Spleen (tissue), 13 donors: ENCODE measurements at places on chromosomes 2 and 18. TPM values are rescaled to one million over a fixed set of nuclear protein-coding genes. Genes with fewer than 3 reads are reported as not detected.

- no peak for DNase-seq
- H3K27ac ChIP-seq: no peak overlapping the region
- no peaks in the 10 kb centered on the region for H3K36me3 ChIP-seq
- H3K27me3 ChIP-seq: peaks cover 27% of the 10 kb centered on the region
- peaks cover 4% of the 10 kb centered on the region for H3K4me1 ChIP-seq
- no peak overlapping the region for H3K4me3 ChIP-seq
These were observed 2.2 kb upstream of the KCNH7 start for GRCh38 chr2:162840598-162841246.

GRCh38 chr2:37566517-37566981 is 104.9 kb downstream of the CDC42EP3 start:
- no peaks in the 10 kb centered on the region for H3K4me1 ChIP-seq
- H3K27me3 ChIP-seq: no peaks in the 10 kb centered on the region
- H3K27ac ChIP-seq: no peak overlapping the region
- H3K36me3 ChIP-seq: no peaks in the 10 kb centered on the region
- DNase-seq: no peak

GRCh38 chr2:242054881-242055801 is 185.6 kb downstream of the RTP5 start:
- H3K27ac ChIP-seq: no peak overlapping the region
- H3K27me3 ChIP-seq: peaks cover 36% of the 10 kb centered on the region
- peak; percentile 46 for DNase-seq
- no peaks in the 10 kb centered on the region for H3K4me1 ChIP-seq
- H3K4me3 ChIP-seq: no peak overlapping the region
- H3K36me3 ChIP-seq: no peaks in the 10 kb centered on the region

ALPG gene
- total RNA-seq: not detected

DNA sequence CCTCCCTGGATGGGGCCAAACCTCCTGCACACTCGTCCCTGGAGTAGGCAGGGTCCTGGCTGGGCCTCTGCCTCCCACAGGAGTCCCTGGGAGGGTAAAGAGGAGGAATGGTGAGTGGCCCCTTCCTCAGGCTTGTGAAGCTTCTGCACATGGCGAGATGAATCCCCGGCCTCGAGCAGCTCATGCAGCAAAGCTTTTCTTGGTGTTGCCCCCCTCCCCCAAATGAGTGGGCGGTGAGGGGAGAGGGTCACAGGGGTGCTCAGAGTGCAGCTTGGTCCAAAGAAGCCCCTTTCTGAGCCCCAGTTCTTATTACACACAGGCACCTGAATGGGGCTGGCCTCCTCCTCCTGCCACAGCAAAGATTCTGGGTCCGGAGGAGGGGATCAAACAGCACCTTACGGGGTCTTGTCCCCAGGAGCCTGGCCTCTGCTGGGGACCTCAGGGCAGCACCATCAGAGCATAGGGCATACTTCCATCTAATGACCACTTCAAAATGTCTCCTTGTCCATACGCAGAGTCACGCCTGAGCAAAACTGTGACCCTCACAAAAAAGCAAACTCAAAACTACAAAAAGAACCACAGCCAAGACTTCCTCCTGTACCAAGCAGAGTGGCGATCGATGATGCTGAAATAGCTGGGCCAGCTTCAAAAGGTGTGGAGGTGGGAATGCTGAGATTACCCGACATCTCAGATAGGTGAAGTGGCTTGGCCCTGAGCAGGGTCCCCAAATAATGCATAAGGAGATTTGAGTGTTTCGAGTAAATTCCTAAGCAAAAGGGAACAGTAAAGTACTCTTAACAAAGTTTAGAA is 148.4 kb upstream of the TWIST2 start:
- H3K4me1 ChIP-seq: no peaks in the 10 kb centered on the region
- no peak overlapping the region for H3K27ac ChIP-seq
- H3K27me3 ChIP-seq: no peaks in the 10 kb centered on the region
- no peak overlapping the region for H3K4me3 ChIP-seq
- no peak for DNase-seq

- no peak overlapping the region for H3K27ac ChIP-seq
- H3K4me3 ChIP-seq: no peak overlapping the region
- DNase-seq: peak; percentile 54
- H3K36me3 ChIP-seq: no peaks in the 10 kb centered on the region
These were observed 159.4 kb downstream of the ASB1 start for GRCh38 chr2:238585836-238586821.

GRCh38 chr18:76619261-76619620 is 124.2 kb upstream of the ZNF516 start:
- no peaks in the 10 kb centered on the region for H3K27me3 ChIP-seq
- H3K4me3 ChIP-seq: peak overlapping the region; percentile 59
- peaks cover 36% of the 10 kb centered on the region for H3K4me1 ChIP-seq
- H3K36me3 ChIP-seq: no peaks in the 10 kb centered on the region

DNA sequence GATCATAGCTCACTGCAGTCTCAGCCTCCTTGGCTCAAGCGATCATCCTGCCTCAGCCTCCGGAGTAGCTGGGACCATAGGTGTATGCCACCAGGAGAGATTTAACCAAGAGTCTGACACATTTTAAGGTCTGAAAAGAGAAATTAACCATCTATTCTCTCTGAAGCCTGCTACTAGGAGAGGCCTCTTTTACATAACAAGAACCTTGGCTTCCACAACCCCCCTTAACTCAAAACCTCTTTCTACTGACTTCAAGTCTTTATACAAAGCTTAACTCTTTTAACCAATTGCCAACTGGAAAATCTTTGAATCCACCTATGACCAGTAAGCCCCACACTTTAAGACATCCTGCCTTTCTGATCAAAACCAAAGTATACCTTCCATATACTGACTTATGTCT is 279.9 kb upstream of the CELF4 start:
- H3K4me1 ChIP-seq: no peaks in the 10 kb centered on the region
- H3K36me3 ChIP-seq: no peaks in the 10 kb centered on the region
- no peak overlapping the region for H3K4me3 ChIP-seq
- no peak overlapping the region for H3K27ac ChIP-seq

- H3K27me3 ChIP-seq: no peaks in the 10 kb centered on the region
- H3K27ac ChIP-seq: no peak overlapping the region
- no peak overlapping the region for H3K4me3 ChIP-seq
- H3K36me3 ChIP-seq: no peaks in the 10 kb centered on the region
- peaks cover 7% of the 10 kb centered on the region for H3K4me1 ChIP-seq
These were observed 258.7 kb downstream of the TTC32 start for GRCh38 chr2:19643117-19643518.
